ENCODE measurements at places on chromosomes 12 and 14. TPM values are rescaled to one million over a fixed set of nuclear protein-coding genes. Genes with fewer than 3 reads are reported as not detected.
A peak's percentile ranks its signal among the peaks of the same experiment; 100 is the strongest.

GRCh38 chr12:7460375-7461259 lies 16.7 kb upstream of the CD163L1 start:
- peak; percentile 37 for DNase-seq

DNA sequence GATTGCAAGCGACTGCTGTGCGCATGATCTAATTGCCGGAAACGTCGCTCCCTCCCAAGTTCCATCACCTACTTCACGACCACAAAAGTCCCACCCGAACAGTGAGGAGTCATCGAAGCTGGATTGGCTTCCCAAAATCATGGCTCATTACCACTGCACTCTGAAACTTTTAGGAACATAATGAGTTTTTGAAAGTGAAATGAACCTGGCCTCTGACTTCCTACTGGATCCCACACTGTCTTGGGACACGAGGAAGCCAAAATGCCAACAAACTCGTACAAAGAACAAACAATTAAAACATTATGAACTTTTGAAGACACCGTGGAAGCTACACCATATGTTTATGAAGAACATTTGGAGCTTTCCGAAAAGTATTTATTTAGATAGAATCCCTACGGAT lies 334.8 kb upstream of the TMPO start:
- no peak for DNase-seq

- DNase-seq: no peak
Observed at GRCh38 chr14:95667249-95667693, 19.0 kb upstream of the TCL1B start.

- no peak for DNase-seq
Observed at GRCh38 chr14:102798926-102799325, 21.7 kb downstream of the TRAF3 start.

GRCh38 chr14:73753124-73753886 lies 39.1 kb upstream of the PNMA1 start:
- peak; percentile 69 for DNase-seq

- no peak for DNase-seq
Observed at GRCh38 chr14:60599727-60600126, 49.5 kb downstream of the SIX1 start.

DNA sequence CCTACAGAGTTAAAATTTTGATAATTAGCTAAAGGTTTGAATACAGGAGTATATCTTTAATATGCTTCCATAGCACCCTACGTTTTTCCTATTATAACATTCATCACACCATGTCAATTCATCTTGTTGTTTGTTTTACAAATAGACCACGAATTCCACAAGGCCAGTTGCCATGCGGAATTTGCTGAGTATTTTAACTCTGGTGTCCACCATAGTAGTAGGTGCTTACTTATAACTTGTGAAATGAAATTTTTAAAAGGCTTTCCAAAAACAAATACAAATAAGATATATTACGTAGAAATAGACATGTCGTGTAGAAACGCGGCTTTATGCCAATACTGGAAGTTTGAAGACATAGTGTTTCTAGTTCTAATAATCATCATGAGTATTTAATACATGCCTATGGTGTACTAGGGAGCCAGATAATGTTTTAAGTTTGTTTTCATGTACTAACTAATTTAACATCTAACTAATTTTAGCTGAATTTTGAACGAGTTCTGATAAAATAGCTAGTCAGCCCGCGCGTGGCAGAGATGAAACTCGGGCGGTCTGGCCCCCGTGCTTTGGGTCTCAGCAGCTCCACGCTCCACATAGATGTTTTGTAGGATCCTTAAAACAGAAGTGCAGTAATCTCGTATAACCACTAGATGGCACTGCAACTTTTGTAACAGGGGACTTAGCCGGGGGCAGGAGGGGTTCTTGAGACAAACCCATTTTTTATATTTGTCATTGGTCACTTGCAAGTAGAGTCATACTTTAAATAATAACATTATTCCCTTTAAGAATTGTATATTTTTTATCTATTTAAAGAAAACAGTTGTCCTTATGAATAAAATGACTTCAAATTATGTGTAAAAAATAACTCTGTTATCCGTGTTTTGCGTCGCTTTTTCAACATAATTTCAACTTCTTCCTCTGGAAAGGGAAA lies 10.2 kb downstream of the CD69 start:
- DNase-seq: peak; percentile 30

DNA sequence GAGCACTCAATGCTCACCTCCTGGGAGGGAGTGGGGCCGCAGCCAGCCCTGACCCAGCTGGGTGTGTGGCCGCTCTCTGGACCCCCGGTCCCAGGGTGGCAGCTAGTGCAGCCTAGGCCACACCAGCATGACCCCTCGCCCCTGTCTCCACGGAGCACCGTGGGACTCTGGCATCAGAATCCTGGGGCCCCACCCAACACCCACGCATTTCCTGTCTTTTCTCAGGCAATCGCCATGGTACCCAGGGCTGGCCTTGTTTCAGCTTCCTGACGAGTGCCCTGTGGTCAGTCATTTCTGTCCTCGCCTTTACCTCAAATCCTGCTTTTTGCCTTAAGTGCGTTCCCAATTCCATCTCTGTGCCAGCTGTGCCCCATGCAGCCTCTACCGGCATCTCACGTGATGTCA lies 15.9 kb downstream of the PACS2 start:
- DNase-seq: no peak

GRCh38 chr12:114186241-114187002 lies 219.5 kb downstream of the TBX5 start:
- DNase-seq: no peak

GRCh38 chr12:96590970-96591369 lies 101.6 kb downstream of the CFAP54 start:
- DNase-seq: no peak

The GPR84 gene
- total RNA-seq: not detected

The ASCL1 gene
- total RNA-seq: not detected

The NDUFA12 gene
- 379 TPM for total RNA-seq

The NRXN3 gene
- total RNA-seq: 1.0 TPM
